ENCODE measurements at places on chromosomes 6 and 20. TPM values are rescaled to one million over a fixed set of nuclear protein-coding genes. Genes with fewer than 3 reads are reported as not detected.

DNA sequence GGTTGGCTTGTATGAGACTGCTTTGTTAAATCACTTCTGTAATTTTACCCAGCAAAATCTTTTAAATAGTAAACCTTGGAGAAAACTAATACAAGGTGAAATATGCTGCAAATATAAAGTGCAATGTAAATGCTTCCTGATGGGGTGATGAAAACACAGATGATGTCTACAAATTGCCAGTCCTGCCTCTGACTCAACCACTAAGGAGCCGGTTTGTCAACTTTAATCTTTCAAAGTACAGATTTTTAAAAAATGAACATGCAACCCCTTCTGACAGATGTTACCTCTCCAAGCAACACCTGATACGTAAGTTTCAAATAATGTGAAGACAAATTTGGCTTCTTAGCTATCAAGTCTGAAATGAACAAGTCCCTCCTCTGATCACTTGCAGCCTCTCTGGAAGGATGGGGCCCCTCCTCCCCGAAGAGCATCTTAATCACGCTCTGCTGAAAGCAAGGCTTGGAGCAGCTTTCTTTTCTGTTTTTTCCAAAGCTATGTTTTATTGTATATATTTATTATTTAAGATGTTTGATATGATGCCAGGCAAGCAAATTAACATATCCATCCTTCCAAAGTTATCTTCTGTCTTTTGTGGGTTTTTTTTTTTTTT lies 196.0 kb downstream of the MYLK4 start:
- DNase-seq = no peak

DNA sequence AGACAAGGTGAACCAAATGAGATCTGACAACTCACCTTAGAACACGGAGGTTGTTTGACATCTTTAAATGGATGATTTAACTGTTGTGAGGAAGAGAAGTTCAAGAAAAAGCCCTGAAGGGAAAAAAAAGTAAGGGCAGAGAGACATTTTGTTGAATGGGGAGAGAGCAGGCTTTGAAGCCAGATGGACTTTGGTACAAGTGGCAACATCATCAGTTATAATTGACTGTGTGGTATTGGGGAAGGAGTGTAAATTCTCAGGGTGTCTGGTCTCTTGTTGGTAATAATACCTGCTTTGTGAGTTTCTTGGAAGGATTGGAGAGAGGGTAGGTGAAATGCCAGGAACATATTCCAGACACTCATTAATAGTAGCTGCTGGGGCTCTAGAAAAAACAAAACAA lies 21.6 kb downstream of the OGFRL1 start:
- no peak for DNase-seq

The SCRT2 gene
- not detected for total RNA-seq

DNA sequence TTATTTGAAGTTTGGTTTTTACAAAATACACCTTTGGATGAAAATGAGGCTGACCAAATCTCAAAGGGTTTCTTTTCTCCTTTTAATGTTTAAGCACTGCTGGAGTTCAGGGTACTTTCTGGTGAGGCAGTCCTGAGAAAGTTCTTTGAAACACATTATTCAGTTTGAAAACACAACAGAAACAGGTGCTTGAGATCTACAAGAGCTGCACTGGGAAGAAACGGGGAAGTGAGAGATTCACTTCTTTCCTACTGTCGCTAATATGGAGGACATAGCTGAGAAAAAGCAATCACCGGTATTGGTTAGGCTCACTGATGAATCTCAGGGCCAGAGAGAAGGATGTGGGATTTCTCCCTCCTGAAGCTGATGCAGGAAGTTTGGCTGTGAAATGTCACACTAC lies 22.9 kb upstream of the TMEM170B start:
- DNase-seq = no peak

The PCSK2 gene
- total RNA-seq = not detected

- DNase-seq = no peak
Measured at GRCh38 chr6:166259296-166259977, 48.8 kb downstream of the PRR18 start.

The COL9A1 gene
- 0.47 TPM for total RNA-seq

The DPPA5 gene
- not detected for total RNA-seq

GRCh38 chr6:130896249-130896648 lies 69.0 kb downstream of the SMLR1 start:
- DNase-seq = no peak

DNA sequence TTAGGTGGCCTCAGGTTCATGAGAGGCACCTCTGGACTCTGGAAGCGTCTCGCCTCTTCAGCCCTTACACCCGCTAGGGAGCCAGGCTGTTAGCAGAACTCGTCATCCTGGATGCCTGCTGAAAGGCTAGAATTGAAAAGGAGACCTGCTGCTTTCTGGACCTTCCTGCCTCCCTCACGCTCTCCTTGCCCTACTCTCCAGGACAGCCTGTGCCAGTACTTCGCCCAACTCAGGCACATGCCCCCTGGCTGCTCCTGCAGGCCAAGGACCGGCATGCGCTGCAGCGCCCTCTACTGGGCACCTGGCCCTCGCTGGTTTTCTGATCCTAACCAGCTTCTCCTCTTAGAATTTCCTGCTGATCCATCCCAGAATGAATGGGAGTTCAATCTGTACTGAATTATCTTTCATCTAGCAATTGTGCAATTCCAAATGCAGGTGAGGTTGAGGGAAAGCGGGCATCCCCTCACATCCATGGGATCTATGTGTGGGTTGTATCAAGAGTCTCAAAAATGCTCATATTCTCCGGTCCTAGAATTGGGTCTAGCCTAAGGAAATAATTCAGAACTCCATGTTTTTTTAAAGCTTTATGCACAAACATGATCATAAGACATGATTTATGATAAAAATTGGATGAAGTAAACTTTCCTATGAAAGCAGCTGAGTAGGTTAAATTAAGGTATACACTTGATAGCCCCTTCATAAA lies 78.0 kb downstream of the PTPN1 start:
- DNase-seq = no peak

All from ureter (tissue), 1 donor.